Tibial nerve (tissue), 4 donors: ENCODE measurements at places on chromosomes 7 and 10.

GRCh38 chr7:4951903-4952636 is 6.9 kb downstream of the MMD2 start:
- no peak for DNase-seq

DNA sequence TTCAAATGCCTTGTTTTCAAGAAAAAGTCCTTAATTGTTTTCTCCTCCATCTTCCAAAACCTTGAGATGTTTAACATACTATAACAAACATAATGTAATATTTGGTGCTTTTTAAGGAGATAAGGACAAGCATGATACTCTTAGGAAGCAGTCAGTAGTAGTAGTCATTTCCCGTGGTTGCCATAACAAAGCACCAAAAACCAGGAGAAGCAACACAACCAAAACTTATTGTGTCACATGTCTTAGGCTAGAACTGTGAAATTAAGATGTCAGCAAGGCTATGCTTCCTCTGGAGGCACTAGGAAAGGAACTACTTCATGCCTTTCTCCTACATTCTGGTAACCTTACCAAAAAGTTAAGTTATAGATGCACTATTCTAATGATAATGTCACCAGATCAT is 106.8 kb downstream of the MBL2 start:
- DNase-seq = no peak

- no peak for DNase-seq
These were observed 85.9 kb downstream of the LSMEM1 start for GRCh38 chr7:112566442-112567324.

GRCh38 chr7:27200761-27201579 is 1.1 kb upstream of the HOXA13 start:
- DNase-seq = no peak

- DNase-seq = no peak
These were observed 47.5 kb downstream of the WIPF3 start for GRCh38 chr7:29853789-29854188.

DNA sequence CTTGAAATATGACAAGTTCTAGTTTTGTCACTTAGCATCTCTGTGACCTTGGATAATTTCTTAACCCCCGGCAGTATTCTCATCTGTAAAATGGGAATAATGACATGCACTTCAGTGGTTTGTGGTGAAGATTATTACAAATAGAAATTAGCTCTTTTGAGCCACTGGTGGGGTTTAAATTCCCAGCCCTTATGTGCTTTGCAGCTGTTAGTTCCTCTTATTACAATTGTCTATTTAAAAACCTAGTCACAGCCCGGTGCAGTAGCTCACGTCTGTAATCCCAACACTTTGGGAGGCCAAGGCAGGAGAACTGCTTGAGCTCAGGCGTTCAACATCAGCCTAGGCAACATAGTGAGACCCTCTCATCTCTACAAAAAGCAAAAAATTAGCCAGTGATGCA is 30.1 kb downstream of the CAV1 start:
- no peak for DNase-seq

DNA sequence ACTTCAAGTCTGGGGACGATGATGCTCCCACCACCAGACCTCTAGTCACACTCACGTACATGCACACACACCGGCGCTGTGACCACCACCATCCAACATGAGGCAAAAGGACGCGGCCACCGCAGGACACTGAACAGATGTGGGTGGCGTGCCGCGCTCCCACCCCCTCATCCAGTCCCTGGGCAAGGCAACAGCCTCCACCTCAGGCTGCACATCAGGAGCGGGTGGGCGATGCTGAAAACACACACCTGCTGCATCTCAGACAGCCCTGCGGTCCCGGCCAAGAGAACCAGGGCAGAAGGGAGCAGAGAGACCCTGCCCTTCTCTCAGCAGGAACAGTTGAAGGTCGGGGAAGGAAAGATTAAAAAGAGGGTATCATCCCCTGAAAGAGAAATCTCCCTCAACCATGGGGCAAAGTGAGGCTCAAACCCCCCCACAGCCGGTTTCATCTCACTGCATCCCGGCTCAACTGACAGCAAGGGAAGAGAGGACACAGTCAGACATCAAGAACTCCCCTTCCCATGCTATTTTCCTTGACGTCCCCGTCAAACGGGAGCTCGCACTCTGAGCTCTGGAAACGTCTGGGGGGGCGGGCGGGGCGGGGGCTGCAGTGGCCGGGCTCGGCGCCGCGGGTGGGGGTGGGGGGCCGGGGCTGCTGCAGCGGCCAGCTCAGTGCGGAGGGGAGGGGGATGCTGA is 1.1 kb downstream of the CAMK2G start:
- DNase-seq = no peak

DNA sequence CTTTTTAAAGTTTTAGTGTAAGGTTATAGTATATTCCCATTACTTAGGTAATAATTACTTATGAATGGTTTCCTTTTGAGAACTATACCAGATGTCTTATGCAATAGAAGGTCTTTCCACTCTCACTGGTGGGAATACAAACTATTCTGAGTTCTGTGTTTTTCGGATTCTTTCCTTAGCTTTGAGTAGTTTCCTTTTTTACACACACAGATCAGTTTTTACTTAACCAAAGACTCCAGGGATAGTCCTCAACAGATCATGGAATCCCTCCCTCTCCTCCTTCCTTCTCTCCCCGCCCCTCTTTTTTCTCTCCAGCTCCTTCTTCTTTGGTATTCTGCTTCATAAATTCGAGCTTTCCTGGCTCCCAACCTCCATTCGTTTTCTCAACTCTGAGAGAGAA is 13.3 kb downstream of the COPG2 start:
- no peak for DNase-seq

- no peak for DNase-seq
These were observed at the start of gene ABCB4 for GRCh38 chr7:87475359-87476178. TSS of gene ABCB4 (minus strand) at chr7:87475680. CDS start at chr7:87475465, 215 bp downstream.

GRCh38 chr10:28199941-28200340 is 102.9 kb downstream of the MPP7 start:
- no peak for DNase-seq

DNA sequence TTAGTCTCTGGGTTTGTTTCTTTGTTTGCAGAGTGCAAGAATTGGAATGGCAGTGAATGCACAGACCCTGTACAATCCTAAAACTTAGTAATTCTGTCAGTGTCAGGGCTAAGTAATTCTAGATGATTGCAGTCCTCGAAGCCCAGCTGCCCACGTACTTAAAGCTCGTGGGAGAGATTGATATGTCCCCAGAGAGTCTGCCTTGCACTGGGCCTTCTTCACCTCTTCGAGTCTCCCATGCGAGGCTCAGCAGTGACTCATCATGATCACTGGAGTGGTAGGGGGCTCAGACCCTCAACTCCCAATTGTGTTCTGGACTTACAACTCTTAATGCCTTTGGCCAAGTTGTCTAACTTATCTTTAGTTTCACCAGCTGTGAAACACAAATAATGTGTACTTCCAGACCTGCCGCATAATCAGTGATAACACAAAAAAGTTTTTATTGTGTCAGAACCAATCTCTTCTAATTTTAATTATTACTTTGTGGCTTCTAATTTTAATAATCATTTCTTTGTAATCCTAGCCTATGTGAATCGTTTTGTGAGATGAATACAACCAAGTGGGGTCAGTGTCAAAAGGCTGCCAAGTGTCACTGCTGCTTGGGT is 345.6 kb upstream of the LRGUK start:
- no peak for DNase-seq

DNA sequence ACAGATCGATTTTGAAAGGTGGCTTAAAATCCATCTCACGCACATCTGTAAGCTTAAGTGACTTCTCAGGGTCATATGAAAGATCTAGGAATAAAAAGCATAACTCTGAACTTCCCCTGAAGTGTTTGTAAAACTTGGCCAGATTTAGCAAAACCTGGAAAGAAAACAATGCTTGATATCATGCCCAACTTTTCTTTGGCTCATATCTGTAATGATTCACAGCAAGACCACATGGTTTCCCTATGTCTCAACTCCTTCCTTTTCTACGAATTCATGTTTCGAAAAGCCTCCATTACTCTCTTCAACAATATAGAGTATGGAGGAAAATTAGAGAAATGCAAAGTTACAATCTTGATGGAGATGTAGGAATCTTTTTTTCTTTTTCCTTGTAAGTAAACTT is 20.1 kb upstream of the CABCOCO1 start:
- no peak for DNase-seq

- DNase-seq = no peak
These were observed 72.3 kb downstream of the TNS3 start for GRCh38 chr7:47509571-47509970.

- DNase-seq = no peak
These were observed 177.8 kb downstream of the NEURL1 start for GRCh38 chr10:103671126-103671895.
